CD4-positive, alpha-beta T cell treated with Interleukin-17A for 1 hour (primary cell): ENCODE measurements at places on chromosomes 16 and 17.

- no peak for DNase-seq
These were observed 20.2 kb downstream of the TBCD start for GRCh38 chr17:82772026-82772425.

GRCh38 chr17:4877089-4877488 is 22.2 kb upstream of the C17orf107 start:
- DNase-seq = no peak

GRCh38 chr16:48887646-48888210 is 277.7 kb upstream of the N4BP1 start:
- DNase-seq = no peak

DNA sequence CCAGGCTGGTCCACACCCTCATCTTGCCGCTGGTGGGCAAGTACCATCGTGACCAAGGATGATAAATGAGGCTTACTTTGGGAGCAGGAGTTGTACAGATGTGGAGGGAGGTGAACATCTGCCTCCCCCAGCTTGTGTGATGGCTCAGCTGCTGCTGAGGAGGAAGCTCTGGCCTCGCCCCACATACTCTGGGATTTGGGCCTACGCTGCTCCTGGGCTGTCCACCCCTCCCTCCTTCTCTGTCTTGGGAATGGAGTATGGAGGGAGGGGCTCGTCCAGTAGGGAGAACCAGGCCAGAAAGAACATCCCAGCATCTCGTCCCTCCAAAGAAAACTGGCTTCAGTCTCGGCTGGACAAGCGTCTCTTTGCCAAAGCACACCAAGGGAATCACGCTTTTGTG is 134.8 kb upstream of the CDC42EP4 start:
- no peak for DNase-seq

- no peak for DNase-seq
These were observed 63.9 kb upstream of the ARL4D start for GRCh38 chr17:43334738-43335402.

DNA sequence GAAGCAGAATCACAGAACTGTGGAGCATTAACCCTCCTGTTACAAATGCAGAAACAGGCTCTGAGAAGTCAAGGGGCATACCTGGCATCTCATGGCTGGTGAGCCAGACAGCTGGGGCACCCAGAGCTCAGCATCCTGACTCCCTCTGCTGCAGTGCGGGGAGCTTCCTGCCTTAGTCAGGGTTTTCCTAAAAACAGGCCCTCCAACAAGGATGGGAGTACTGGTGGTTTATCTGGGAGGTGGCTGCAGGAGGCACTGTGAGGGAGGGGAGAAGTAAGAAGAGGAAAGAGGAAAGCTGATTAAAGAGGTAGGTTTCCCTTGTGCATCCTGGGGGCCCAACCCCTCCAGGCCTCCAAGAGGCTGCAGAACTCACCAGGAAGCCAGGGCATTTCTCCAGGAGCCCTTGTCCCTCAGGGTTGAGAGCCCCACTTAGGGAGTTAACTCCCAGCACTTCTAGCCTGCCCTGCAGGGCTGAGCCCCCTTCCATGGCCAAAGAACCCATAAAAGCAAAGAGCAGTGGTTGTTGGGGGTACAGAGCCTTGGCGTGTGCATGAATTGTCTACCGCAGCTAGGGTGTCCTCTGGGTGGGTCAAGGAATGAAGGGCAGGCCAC is 261.5 kb upstream of the RPL38 start:
- DNase-seq = no peak

DNA sequence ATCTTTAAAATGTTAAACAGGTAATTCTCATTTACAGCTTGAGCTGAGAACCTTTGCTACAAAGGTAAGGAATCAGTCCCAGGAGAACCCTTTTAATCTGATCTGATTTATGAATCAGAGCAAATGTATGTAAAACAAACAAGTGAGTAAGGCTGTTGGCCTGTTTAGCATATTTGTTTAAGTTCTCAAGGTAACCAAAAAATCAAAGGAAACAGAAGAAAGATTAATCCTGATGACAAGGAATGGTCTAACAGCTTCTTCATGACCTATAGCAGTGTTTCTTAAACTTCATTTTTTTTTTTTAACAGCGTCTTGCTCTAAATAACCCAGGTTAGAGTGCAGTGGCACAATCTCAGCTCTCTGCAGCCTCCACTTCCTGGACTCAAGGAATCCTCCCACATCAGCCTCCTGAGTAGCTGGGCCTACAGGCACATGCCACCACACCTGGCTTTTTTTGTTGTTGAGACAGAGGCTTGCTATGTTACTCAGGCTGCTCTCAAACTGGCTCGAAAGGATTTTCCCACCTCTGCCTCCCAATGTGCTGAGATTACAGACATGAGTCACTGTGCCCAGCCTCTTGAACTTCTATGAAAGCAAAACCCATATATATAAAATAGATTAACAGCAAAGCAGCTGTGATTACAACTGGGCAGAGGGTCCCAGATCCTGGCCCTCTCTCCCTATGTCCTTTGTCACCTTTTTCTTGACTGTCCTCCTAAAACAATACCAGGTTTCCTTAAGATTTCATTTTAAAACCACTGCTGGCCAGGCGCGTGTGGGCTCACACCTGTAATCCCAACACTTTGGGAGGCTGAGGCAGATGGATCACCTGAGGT is 5.1 kb upstream of the JPT1 start:
- no peak for DNase-seq

DNA sequence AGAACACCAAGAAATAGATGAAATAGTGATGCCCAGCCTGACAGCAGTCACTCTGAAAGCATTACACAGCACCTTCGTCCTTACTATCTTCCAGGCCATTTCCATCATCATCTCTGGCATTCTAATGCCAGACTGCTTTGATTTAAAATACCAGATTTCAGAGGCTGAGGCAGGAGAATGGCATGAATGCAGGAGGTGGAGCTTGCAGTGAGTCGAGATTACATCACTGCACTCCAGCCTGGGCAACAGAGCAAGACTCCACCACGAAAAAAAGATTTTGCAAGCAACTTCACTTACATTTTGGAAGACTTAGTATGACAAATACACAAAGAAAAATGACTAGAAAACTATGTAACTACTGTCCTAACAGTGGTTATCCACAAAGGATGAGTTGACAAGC is 244.0 kb downstream of the CPPED1 start:
- DNase-seq = no peak

DNA sequence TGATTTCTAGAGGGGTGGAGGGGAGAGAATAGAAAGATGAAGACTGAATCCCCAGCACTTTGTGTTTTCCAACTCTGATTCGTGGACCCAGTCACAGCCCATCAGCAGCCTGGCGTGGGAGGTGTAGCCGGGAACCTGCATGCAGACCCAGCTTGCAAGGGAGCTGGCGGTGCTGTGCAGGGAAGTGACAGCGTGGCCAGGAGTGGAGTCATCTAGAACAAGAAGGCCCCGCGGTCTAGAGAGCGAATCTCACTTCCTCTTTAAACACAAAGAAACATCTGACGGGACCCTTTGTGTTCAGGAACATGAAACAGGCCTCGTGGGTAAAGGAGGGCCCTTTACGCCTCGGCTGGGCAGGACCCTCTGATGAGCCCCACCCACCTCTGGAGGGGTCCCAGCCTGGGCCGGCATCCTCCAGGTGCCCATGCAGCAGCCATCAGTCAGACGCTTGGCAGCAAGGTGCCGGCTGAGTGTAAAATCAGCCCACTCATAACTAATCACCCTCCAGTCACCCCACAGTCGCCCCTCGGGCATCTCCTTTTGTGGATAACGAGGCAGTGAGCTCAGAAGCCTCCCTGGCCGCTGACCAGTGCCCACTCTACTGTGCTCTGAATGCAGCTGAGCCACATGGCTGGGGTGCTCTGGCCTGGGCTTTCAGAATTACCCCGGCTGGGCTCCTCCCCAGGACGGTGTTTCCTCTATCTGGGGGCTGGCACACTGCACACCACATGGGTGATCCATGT is 4.4 kb downstream of the SNAI3 start:
- DNase-seq = peak; percentile 57

GRCh38 chr17:48520631-48521079 is 10.2 kb downstream of the HOXB1 start:
- no peak for DNase-seq

GRCh38 chr16:89484041-89484501 is 6.3 kb downstream of the ANKRD11 start:
- DNase-seq = peak; percentile 75
